ENCODE measurements at places on chromosomes 5 and 9.
A peak's percentile ranks its signal among the peaks of the same experiment; 100 is the strongest.

DNA sequence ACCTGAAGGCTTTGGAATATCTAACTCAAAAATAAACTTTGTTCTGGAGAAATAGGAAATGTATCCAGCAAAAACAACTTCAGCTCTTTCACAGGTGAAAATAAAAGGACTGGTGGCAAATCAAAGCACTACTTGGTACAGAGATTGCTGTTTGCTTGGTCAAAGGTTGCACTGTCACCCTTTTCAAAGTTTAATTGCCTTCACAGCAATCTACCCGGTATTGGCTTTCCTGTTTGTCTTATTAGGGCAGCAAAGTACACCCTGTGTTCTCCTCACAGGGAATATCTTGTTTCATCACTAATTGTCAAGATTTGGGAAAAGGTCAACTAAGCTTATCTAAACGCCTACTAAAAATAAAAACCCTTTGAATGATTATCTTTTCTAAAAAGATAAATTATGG, 214.1 kb upstream of the ADCY2 start:
- DNase-seq: no peak

DNA sequence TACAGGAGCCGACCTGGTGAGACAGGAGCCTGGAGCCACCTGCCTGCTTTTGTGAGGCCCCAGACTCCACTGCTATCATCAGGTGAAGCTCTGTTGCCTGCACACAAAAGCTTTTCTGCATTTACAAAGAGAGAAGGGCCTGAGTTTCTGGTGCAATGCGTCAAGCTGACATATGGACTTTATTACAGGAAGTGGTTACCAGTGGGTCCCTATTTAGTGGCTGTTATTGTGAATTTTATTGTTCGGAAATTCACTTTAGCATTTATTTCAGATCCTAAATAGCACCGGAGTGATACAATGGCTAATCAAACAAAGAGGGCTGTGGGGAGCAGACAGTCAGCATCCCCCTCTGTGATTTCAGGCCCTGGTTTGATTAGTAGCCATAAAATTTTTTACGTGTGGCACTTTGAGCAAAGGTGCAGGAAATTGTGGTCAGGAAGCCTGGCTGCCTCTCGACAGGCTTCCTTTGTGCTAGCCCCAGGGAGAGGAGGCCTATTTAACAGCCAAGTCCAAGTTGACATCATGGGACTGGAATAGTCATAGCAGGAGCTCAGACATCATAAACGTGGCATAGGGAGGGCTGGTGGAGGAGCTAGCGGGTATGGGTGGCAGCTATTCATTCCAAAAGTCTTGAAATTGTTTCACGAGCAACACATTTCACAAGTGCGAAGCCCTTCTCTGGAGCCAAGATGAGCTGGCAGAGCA, 8.4 kb downstream of the TGFBI start:
- DNase-seq: peak; percentile 84

DNA sequence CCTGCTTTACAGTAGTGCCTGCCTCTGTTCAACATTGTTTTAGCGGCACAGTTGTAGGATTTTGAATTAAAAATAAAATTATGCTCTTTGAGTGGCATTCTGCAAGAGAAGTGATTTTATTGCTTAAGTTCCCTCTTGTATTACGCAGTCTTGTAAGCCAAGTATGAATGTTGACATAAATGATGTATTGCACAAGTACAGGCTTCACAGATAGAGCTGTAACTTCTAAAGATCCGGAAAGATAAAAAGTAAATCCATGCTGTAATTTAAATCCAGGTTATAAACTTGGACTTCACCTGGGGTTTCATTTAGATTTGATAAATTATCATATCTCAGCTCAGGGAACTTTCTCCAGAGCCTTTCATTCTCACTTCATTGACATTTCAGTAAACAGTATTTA, 1114.7 kb downstream of the PTPRD start:
- DNase-seq: peak; percentile 12

DNA sequence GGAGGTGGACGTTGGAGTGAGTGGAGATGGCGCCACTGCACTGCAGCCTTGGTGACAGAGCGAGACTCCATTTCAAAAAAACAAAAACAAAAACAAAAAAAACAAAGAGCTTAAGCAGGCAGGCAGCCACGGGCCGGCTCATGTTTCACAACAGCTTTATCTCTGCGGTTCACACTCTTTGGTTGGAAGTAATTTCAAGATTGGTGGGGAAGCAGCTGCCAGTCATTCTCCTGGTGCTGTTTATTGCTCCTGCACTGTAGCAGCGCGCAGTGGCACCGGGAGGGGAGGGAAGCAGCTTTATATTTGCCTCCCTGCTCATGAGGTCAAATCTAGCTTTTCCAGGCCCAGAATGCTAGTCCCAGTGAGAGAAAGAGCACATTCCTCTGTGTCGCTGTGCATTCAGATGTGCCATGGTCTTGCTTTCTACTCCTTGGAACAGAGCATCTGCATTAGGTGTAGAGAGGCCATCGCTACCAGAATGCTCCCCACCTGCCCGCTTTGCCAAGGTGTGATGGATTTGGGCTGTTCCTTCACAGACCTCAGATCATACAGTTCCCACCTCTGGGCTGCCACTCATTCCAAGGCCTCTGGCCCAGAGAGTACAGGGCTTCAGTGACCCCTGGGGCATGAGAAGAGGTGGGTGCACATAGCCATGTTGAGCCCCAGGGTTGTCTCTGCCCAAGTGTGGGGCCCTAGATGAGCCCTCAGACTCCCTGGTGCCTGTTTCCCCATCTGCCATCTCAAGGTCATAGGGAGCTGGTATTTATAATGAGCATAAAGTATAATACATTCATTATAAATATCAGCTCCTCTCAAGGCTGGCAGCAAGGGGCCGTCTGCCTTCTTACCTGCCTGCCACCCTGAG, 270.4 kb downstream of the MED10 start:
- no peak for DNase-seq

DNA sequence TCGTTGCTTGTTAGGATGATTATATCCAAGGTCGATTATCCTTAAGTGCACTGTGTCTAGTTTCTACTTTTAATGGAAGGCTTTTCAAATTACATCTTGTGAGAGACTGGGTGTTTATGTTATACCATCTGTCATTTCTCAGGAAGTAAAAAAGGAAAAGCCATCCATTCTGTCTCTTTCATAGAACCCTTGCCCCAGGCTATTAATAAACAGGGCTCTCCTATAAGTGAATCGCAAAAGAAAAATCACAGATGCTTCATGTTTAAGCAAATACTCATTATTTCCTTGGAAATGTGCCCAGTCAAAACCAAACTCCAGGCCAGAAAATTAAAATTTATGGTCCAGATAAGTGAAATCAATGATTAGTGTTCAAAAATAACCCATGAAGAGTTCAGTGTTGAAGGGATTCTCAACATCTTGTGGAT, 58.1 kb downstream of the STARD4 start:
- no peak for DNase-seq
